ENCODE measurements at places on chromosomes 5 and 9.
A peak's percentile ranks its signal among the peaks of the same experiment; 100 is the strongest.

GRCh38 chr5:177194268-177194667 is 60.7 kb downstream of the NSD1 start:
- DNase-seq: no peak

GRCh38 chr5:12343558-12343957 is 439.3 kb upstream of the CTNND2 start:
- no peak for DNase-seq

GRCh38 chr9:96383165-96383942 is at the start of gene SLC35D2:
Gene SLC35D2, minus strand, starts transcription at chr9:96383711. Its CDS starts 77 bp downstream, at chr9:96383634.
- DNase-seq: no peak

GRCh38 chr9:127494304-127494702 is 43.0 kb downstream of the LRSAM1 start:
- no peak for DNase-seq

DNA sequence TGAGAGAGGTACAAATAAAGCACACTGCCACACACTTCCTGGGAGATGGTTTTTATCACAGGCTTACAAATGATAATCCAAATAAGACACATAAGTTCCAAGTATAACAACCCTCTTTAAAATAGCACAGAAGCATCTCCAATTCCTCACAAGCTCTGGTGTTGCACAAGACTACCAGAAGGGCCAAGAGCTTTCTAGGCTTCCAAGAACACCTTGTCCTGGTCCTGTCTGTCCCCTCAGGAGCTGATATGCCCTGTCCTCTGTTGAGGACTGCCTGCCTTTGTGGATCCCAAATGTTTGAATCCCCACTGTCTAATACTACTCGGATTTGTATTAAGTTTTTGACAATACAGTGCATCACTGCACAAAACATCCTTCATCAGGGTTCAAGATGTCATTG is 110.1 kb downstream of the SPOCK1 start:
- DNase-seq: no peak

GRCh38 chr5:91867799-91868198 is 484.7 kb upstream of the ARRDC3 start:
- no peak for DNase-seq

GRCh38 chr9:128093011-128093410 is 25.0 kb downstream of the SLC25A25 start:
- no peak for DNase-seq

DNA sequence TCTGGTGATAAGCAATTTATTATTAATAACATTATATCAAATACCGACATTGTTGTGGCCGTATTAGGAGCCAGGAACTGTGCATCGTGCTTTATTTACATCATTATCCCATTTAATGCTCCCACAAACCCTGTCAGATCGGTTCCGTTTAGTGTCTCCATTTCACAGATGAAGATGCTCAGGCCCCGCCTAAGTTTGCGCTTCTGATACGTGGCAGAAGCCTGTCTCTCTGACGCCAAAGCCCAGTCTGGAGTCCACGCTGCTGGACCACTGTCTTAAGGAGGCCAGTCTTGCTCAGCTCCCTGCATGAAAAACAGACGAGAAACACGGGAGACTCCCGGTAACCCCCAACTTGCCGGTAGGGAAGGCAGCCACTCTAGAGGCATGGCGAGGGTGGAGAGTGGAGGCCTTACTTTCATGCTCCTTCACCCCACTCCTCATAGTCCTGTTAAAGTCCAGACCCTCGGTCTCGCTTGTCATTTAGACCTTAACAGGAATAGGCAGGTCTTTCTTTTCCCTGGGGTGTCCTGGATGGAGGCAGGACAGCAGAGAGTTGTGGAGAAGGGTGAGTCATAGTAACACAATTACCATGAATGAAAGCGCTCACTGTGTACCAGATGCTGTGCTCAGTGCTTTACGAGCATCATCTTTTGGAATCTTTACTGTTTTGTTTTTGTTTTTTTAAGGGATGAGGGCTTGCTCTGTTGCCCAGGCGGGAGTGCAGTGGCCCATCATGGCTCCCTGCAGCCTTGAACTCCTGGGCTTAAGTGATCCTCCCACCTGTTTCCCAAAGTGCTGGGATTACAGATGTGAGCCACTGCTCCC is 872 bp downstream of the TXNDC15 start:
- DNase-seq: no peak

DNA sequence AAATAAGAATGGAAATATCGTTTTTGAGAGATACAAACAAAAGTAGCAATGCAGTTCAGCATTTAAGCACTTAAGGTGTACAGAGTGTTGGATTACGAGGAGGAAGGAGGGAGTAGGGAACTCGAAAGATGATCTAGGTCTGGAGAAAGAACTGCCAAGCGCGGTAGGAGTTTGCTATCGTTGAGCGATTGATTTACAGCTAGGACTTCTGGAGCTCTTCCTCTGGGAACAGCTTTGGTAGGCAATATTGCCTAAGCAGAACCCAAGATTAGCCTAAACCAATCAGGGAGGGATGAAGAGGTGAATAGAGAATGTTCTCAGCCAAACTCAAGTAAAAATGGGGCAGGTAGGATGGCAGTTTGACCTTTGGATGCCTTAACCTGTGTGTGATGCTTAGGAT is 965 bp downstream of the CLTA start:
- DNase-seq: no peak

- DNase-seq: peak; percentile 2
These were observed 40.3 kb upstream of the NAA35 start for GRCh38 chr9:85900504-85901201.

DNA sequence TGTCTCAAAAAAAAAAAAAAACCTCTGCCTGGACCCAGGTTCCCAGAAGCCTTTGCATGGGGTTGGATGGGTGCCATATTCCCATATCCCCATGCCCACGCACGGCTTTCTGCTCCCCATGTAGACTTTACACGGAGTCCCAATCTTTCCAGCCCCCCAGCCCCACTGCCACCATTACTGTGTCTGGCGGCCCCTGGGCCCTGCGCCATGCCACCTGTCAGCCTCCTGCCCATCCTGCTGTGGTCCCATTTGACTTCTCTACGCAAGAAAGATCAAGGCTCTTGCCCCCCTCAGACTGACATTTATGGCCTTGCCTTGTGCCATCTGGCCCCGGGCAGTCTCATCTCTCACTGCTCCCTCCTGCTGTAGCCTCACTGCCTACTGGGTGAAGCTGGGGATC is 6.5 kb upstream of the AK1 start:
- no peak for DNase-seq

- DNase-seq: no peak
These were observed 149.8 kb upstream of the CDKN2B start for GRCh38 chr9:22158927-22159346.

GRCh38 chr9:120402741-120403542 is 177.0 kb downstream of the CDK5RAP2 start:
- no peak for DNase-seq

GRCh38 chr9:114448706-114449105 is 56.6 kb downstream of the WHRN start:
- DNase-seq: no peak

GRCh38 chr5:121979691-121980090 is 17.9 kb downstream of the SRFBP1 start:
- no peak for DNase-seq

DNA sequence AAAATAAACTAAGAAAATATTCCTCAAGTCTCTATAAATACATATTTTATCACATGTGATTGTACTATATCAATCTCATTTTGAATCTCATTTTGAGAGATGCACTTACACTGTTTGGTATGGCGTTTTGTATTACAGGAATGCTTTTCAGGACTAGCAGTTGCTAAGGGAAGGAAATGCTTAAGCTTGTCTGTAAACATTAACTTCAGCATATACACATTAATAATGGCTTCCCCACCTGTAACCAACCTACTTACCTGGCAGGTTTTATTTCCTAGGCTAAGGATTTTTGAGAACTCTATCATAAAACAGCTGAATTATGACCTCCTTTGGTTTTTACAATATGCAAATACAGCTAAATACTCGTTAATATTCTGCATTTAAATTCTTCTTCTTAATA is 141.0 kb upstream of the GRHPR start:
- DNase-seq: no peak

DNA sequence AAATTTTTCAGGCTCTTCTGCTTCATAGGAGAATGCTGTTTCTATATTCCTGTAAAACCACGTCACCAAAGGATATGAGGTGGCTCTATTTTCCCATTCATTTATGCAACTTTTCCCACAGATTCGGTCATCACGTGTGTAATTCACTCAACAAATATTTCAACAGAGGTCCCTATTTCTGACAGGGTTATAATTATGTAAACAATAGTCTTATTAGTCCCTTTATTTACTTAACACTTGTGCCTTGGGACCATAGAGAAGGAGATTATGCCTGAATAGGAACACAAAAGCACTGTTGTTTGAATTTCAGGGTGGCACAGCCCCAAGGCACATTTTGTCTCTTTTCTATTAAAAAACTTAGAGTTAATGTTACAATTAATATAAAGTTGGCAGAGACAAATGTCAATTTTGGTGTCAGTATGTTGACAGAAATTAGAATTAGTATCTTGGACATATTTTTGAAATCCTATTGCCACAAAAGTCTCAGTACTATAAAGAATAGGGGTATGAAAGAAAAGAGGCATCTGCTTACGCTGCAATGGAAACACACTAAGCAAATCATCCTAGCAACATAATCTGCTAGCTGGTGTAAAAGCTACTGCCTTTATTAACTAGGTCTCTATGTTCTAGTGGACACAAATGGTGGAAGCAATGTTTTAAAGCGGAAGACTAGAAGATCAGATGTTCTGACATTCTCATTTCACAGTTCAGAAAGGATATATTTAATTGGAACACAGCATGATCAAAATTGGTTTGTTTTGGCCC is 229.1 kb upstream of the TBCA start:
- no peak for DNase-seq

DNA sequence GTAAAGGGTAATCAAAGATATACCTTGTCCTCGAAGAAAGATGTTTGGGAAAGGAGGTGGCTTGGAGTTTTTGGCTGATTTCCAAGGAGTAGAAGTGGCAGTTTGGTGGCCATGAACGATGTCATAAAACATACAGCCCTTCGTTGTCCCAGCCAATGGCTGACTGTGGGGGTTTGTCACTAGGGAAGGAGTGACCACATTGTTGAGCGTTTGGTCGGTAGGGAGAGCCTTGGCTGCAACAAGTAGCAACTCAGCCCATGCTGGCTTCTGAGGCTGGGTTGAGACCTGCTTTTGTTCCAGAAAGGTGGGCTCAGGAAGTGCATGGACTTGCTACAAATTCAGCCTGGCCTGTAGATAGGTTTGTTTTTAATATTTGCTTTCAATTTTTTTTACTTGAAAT is 128.3 kb downstream of the BOD1 start:
- DNase-seq: no peak

- DNase-seq: no peak
These were observed 87.9 kb upstream of the SLC24A2 start for GRCh38 chr9:19876569-19877316.

GRCh38 chr5:125700380-125700861 is 722.8 kb upstream of the GRAMD2B start:
- no peak for DNase-seq

- no peak for DNase-seq
These were observed 12.9 kb downstream of the MINAR2 start for GRCh38 chr5:129760636-129761325.

DNA sequence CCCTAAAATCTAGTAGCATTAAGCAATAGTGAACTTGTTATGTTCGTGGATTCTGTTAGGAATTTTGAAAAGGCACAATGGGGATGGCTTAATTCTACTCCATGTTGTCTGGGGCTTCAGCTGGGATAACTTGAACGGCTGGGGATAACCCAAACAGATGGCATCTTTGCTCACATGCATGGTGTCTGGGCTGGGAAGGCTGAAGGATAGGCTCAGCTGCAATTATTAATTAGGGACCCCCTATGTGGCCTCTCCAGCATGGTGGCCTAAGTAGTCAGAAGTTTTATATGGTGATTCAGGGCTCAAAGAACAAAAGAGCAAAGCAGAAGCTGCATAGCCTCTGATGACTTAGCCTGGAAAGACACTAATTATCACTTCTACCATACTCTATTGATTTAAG is 551.1 kb downstream of the PSAT1 start:
- no peak for DNase-seq

GRCh38 chr5:11082404-11082945 is 321.4 kb upstream of the DAP start:
- no peak for DNase-seq

Data from stimulated activated CD8-positive, alpha-beta memory T cell treated with anti-CD3 and anti-CD28 coated beads, Interleukin-15, amount 100 ng/mL, for 4 hours (primary cell).